T-helper 1 cell (primary cell): ENCODE measurements at places on chromosomes 3 and 15.

DNA sequence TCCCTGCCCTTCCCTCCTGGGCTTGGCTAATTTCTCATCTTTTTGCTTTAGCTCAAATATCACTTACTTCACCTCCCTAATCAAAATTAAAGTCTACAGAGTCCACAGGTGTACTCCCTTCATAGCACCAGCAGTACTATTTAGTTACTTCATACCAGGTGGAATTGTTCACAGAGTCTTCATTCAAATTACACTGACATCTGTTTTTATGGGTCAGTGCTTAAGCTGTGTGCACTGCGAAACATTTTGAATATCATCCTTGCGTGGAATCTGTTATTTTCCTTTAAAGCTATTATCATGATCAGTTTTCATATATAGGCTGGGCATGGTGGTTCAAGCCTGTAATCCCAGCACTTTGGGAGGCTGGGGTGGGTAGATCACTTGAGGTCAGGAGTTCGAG lies 2.7 kb upstream of the SERF2 start:
- no peak for DNase-seq

- DNase-seq = no peak
Observed at GRCh38 chr3:176193032-176193730, 1004.1 kb downstream of the TBL1XR1 start.

DNA sequence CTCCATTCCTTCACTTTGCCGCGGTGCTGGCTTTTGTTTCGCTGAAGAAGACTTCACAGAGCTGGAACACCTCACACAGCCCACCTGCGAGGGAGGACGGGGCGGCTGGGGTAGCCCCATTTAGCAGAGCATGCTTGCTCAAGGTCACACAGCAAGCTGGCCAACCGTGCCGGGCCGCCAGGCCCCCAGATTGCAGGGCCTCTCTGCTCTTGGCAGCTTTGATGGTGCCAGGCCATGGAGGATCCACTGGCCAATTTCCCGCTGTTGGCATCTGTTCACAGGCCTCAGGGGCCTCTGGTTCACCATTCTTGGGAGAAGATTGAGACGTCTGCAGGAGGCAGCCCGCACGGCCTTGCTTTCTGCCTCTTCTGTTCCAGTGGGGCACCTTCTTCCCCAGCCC lies 77.9 kb upstream of the LINGO1 start:
- no peak for DNase-seq

GRCh38 chr3:159711560-159712333 lies 276.9 kb upstream of the IL12A start:
- no peak for DNase-seq

DNA sequence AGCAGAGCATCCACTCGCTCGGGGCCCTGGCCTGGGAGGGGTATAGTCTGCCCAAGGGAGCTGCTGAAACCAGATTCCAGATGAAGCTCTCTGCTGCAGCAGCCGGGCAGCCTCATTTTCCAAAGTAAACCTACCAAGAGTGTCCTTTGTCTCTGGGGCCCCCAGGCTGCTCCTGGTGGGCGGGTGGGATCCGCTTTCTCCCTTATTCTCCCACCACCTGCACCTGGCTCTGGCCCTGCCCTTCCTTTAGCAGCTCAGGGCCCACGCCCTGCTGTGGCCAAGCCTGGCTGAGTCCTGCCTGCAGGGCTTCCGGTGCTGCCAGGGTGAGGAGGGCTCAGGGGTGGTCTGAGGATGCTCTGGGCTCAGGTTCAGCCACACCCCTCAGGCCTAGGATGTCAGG lies 13.0 kb downstream of the SCN5A start:
- no peak for DNase-seq

DNA sequence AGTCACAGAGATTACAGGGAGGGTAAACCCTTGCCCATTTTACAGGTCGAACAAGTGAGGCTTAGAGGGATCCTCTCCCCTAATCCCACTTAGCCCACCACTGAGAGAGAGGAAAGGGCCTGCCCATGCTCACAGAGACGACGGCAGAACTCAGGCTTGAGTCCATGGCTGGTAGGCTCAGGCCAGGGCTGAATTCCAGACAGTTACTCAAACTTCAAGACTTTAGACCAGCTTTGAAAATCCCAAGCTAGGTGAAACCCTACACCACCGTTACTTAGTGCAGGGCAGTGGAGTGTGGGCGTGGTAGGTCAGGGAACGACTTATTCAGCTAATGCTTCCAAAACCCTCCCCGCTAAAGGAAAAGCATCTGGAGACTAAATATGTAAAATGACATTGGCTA lies 16.4 kb downstream of the GRIP2 start:
- DNase-seq = no peak

- DNase-seq = no peak
Observed at GRCh38 chr3:8869613-8870012, 93.7 kb downstream of the RAD18 start.

GRCh38 chr15:87736891-87737389 lies 519.6 kb downstream of the NTRK3 start:
- DNase-seq = no peak

- no peak for DNase-seq
Observed at GRCh38 chr3:70916375-70917055, 604.1 kb upstream of the MDFIC2 start.

DNA sequence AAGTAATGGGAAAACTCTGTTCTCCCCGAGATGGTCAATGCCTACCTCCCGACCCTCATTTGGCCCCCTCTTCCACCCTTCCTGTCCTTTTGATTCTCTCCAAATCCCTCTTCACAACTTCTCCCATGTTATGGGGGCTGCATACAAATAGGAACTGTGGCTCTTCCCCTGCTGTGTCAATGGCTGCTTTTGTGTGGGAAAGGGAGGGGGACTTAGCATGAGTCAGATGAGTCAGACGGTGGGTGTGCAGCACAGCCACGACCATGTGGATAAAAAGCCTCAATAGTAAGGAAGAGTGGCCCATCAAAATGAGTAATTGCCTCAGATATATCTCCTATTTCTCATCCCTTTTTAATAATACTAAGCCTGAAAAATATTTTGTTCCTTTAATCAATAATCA lies 31.9 kb downstream of the SPATA16 start:
- DNase-seq = no peak

- no peak for DNase-seq
Observed at GRCh38 chr15:79535536-79535935, 103.4 kb downstream of the MINAR1 start.

GRCh38 chr15:33860754-33861153 lies 107.5 kb upstream of the CHRM5 start:
- DNase-seq = no peak

DNA sequence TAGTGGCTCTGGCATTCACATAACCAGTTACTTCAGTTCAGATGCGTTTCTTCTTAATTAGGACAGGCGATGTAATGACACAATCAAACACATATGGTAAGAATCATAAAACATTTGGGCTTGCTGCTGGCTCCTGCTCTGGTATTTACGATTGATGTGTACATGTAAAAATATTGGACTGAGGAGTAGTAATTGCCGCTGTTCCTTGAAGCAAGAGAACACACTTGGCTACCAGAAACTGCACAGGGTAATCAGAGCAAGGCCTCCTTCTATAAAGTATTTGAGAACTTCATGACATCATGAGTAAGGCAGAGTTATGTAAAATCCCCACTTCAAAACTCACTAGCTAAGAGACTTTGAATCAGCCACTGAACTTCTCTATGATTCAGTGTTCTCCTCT lies 158.1 kb downstream of the SSR3 start:
- DNase-seq = no peak
